ENCODE measurements at places on chromosomes 2 and 18.

DNA sequence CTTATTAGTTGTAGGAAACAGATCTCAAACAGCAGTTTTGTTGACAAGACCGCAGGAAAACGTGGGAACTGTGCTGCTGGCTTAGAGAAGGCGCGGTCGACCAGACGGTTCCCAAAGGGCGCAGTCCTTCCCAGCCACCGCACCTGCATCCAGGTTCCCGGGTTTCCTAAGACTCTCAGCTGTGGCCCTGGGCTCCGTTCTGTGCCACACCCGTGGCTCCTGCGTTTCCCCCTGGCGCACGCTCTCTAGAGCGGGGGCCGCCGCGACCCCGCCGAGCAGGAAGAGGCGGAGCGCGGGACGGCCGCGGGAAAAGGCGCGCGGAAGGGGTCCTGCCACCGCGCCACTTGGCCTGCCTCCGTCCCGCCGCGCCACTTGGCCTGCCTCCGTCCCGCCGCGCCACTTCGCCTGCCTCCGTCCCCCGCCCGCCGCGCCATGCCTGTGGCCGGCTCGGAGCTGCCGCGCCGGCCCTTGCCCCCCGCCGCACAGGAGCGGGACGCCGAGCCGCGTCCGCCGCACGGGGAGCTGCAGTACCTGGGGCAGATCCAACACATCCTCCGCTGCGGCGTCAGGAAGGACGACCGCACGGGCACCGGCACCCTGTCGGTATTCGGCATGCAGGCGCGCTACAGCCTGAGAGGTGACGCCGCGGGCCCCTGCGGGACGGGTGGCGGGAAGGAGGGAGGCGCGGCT lies at the start of gene TYMS:
TYMS (plus strand) TSS at position 343 of the 690 bp plus-strand sequence; CDS start at position 433, 90 bp downstream.
- no peak for DNase-seq

- peak; percentile 33 for DNase-seq
Observed at GRCh38 chr2:147989809-147990403, 30.6 kb downstream of the ORC4 start.

DNA sequence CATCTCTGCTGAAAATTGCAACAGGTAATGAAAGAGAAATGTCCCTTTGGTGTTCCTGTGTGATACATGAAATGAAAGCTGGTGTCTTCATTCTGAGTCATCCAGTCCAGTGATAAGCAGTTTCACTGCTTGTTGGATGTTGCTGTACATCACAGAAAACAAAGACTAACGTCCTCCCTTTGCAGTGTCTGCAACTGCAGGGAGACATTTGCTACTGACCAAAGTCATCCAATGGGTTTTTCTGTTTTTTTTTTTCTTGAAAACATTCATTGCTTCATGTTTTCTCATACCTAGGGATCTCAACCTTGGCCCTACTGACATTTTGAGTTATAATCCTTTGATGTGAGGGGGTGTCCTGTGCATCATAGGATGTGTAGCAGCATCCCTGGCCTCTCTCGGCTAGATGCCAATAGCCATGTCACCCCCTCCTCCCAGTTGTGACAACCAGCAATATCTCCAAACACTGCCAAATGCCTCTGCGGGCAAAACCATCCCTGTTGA lies 63.6 kb upstream of the FZD5 start:
- DNase-seq = no peak

DNA sequence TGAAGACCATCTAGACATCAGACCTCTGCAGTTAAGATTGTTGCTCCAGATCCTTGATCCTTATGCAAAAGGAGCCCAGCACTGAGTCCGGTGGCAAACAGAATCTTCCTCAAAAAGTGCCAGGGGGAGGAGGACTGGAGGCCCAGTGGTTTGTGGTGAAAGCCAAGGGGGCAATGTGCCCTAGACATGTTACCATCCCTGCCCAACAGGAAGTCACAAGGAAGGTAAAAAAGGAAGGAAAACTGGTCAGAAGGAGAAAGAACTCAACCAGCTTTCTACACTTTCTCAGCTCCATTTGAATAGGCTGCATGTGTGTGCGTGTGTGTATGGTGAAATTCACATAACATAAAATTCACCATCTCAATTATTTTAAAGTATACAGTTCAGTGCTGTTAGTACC lies 25.0 kb upstream of the KDM3A start:
- no peak for DNase-seq

DNA sequence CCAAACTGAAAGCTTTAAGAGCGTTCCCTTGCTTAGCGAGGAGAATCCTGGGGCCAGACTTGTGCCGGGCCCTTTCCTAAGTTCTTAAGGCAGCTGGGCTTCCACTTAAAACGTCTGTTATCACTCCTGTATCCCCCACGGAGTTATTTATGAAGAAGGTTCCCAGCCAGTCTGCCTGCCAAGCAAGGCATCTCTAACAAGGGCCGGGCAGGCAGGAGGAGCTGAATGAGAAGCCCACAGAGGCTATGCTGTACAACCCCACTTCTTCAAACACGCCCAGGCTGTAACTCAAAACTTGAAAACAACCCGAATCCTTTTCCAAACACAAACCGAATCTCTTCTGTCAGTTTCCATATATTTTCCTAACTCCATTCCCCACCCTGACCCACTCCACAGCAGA lies 39.0 kb upstream of the ZFP36L2 start:
- DNase-seq = no peak

- DNase-seq = no peak
Observed at GRCh38 chr2:129906861-129907235, 72.6 kb upstream of the RAB6C start.

DNA sequence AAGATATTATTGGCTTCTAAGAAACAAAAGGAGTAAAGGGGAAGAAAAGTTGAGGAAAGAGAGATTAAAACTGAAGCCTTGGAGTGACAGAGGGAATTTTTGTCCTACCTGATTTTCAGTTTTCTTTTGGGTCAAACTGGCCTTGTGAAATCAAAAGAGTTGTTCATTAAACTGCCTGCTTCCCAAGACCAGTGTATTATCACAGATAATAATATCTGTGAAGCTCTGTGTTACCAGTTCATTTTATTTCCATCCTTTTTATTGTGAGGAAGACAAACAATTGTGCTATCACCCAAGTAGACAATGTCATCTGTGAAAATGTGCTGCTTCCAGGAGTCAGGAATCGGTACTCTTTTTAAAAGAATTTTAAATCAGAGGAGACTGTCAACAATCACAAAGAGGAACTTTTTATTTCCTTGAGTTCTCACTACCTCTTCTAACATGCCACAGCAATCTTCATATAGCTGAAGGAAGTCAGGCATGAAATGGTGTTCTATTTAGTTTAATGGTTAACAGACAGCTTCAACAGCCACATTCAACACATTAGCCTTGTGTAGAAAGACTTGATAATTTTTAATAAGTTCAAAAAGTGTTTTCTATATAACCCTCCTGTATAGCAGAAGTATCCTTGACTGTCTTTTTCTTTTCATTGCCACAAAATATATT lies 554.8 kb downstream of the PIK3C3 start:
- DNase-seq = no peak

DNA sequence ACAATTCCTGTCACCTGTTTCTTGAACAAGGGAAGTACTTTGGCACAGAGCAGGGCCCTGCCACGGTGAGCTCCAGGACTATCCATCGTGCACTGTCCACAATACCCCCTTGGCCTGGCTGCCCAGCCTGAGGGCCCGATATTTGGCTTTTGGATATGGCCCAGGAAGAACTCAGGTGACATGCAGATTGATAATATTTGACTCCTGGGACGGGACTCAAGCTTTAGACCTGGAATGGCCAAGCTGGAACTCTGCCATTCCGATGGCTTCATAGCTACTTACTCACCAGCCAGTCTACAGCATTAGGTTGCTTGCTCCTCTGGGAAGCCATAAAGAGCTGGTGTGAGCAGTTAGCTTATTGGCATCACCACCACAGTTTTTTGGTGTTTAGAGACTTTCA lies 26.6 kb downstream of the EML6 start:
- DNase-seq = no peak
